ENCODE measurements at places on chromosomes 5 and 9.

GRCh38 chr9:137671196-137671538, 52.4 kb downstream of the EHMT1 start:
- DNase-seq: no peak

DNA sequence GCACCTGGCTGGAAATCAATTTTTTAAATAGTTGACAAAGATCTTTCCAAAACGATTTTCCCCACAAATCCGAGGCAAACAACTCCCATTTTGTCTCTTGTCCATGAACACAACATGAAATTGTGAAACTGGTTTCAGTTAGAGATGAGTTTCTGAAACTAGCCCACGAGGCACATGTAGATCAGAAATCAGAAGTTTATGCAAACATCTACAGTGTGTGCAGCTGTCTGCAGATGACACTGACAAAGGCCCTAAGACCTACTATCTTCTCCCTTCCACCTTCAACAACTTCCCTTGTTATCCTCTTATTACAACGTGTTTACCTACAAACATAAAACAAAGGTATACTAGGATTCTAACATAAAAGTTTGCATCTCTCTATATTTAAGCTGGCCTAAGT, 183.3 kb downstream of the DIRAS2 start:
- DNase-seq: no peak

DNA sequence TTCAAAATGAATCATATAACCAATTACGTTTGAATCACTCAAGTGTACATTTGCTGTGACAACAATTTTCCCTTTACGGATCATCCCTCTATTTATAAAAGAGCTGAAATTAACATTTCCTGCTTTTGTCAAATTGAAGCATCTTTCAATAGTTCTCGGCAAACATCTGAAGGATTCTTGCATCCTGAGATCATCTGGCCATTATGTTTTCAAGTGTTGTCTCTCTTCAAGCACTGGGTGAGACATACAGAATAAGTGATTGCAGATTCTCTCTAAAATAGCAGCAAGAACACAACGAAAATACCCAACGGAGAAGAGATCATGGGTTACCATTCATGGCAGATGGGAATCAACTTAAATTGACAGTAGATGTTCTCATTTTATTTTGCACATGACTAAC, 283.4 kb upstream of the GRAMD2B start:
- no peak for DNase-seq

GRCh38 chr9:135014311-135015010, 73.0 kb upstream of the OLFM1 start:
- no peak for DNase-seq

GRCh38 chr9:131732061-131732526, 7.8 kb downstream of the RAPGEF1 start:
- DNase-seq: peak; percentile 54

DNA sequence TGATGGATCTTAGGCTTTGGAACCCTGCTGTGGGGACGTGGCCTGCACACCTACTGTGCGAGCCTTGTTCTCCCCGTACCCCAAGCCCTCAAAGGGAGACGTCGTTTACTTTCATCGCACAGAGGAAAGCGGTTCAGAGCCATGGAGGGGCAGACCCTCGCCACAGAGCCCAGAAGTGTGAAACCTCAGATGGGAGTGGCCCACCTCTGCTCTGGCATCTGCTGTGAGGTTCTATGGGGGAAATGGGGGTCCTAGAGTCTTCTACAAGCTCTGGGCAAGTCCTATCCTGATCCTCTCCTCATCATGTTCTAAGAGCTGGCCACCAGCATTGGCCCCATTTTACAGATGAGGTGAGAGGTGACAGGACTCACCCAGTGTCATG, 3.7 kb upstream of the RNF44 start:
- no peak for DNase-seq

DNA sequence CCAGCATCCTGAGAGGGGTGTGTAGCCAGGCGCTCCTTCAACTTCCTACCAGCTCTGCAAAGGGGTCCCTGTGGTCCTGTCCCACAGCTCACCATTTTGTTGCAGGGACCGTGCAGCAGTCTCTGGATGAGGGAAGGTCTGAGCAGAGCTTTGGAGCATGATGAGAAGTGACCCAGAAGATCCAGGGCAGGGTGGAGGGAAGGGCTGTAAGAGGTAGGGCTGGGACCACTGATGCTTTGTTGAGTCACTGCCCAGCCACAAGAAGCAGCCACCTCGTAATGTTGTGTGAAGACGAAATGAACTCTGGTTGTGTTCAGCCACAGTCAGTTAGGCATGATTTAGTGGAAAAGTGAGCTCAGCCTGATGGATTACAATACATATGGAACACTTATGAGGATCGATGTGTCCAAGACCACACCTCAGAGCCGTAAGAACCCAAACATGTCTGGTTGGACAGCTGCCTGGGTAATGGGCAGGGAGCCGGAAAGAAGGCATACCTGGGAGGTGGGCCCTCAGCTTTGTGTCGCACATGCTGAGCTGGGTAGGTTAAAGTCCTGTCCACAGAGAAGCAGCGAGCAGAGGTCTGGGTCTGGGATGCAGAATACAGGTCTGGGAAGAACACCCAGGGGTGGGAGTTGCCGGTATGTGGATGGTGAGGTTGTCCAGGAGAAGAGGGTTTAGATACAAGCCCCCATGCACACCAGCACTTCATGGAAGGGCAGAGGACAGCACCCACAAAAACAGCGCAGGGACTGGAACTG, 250.1 kb downstream of the GADD45G start:
- no peak for DNase-seq

GRCh38 chr9:5834214-5834613, 1.3 kb upstream of the ERMP1 start:
- no peak for DNase-seq

DNA sequence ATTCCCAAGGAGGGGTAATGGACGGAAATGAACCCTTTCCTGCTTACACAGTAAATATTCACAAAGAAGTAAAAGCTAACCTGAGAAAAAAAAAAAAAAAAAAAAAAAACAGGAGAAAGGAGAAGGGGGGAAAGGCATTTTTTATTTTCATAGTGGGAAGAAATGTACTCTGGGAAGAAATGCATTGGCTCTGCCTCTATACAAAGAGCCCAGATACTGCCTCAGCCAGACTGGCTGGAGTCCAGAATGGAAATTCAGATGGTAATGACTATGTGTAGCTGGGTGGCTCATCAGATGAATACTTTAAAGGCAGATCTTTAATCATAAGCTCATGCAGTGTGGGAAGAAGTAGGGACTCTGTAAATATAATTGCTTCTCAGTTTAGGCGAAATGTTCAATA, 124.9 kb upstream of the ZNF608 start:
- DNase-seq: no peak

GRCh38 chr9:34413231-34413852, 36.6 kb upstream of the MYORG start:
- no peak for DNase-seq

DNA sequence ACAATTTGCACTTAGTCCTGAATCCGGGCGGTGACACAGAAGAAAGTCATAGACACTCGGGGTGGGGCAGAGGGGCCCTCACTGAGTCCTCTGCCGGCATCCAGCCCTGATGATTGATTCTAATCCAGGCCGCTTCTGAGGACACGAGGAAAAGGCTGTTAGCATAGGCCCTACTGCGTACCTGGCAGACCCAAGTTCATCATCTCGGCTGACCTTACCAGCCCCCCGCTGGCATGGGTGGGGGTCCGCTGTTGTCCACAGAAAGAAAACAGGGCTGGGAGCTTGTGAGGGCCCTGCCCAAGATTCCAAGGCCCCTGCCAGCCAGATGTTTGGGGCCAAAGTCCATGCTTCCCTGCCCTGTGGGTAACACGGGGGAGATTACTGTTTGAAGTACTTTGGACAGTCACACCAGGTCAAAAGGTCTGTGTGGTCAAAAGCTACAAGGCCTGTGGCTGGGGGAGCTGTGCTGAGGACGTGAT, 24.5 kb downstream of the ERGIC1 start:
- no peak for DNase-seq

GRCh38 chr9:93681269-93682154, 105.1 kb downstream of the PHF2 start:
- no peak for DNase-seq

- no peak for DNase-seq
Measured at GRCh38 chr5:20949636-20950035, 961.6 kb upstream of the CDH18 start.

- no peak for DNase-seq
Measured at GRCh38 chr5:136781464-136781863, 416.1 kb upstream of the TRPC7 start.

- no peak for DNase-seq
Measured at GRCh38 chr5:65462139-65462705, 19.5 kb downstream of the ADAMTS6 start.

DNA sequence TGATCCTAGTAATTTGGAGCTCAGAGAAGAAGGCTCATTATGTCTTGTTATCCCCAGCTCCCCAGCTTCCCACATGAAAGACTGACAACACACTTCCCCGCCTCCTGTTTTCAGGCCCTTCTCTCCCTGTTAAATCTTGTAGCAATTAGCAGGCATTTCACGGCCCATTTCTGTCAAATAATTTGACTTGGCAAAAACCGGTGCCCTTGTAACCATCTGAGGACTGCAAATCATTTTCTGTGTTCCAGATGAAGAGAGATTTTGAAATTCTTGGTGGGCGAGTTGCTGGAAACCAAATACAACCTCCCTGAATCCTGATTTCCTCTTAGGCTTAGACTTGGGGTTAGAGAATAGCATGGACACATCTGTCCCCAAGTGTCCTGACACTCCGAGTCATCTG, 109.7 kb downstream of the MSX2 start:
- DNase-seq: peak; percentile 25

GRCh38 chr5:39055027-39055767, 19.0 kb downstream of the RICTOR start:
- no peak for DNase-seq

DNA sequence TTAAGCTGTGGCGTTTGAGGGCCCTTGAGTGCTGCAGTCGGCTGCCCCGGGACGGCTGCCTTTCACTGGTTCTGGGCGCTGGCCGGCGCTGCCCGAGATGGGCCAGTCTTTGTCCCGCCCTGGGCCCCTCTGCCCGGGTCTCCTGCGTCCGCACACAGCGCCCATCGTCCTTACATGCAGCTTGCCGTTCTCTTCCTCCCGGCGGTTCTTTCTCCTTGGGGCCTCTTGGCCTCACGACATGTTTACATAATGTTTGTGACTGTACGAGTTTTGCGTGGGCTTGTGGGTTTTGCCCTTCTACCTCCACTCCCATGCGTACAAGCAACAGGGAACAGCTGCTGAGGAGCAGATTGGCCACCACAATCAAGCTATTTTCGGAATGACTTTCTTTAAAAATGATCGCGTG, 618 bp downstream of the TNPO1 start:
- peak; percentile 41 for DNase-seq

DNA sequence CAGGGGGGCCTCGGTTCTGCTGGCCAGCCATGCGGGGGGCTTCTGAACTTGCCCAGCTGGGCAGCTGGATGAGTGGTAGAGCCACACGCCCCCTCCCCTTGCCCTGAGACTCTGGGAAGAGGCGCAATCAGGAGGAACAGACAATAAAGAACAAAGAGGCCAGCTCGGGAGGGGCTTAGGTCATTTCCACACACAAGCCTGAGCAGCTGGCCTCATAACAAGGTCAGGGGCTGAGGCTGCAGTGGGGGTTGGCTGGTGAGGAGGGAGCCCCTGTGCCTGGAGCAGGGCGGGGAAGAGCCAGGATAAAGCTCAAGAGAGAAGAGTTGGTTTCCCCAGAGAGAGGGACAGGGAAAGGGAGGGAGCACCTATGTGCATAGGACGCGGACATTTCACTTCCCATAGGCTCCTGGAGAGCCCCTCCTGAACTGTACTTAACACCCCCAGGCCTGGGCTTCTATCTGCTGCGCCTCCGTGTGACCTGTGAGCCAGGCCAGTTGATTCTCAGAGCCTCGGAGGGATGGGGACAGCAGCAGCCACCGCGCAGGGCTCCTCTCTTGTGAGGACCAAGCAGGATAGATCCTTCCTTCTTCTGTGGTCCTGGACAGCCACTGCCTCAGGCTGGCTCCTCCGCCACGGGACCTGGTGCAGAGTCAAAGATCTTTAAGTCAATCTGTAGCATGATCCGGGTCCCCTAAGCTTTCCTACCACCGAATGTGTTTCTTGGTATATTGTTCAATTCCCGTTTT, 75.3 kb upstream of the GGTA1 start:
- no peak for DNase-seq

DNA sequence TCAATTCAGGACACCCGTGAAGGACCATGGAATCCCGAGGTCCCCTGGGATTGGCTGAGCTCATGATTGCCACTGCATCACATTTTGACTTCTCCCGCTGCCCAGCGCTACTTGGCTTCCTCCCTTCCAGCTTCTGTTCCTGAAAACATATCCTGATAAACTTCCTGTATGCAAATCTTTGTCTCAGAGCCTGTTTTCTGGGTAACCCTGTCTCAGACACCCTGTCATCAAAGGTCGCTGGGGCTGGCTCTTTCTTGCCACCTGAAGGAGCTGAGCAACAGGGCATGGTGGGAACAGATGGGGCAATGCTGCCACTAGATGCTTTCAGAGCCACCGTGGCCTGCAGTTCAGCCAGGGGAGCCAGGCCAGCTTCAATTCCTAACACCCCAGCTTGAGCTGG, 154.3 kb upstream of the TBC1D2 start:
- no peak for DNase-seq

- no peak for DNase-seq
Measured at GRCh38 chr5:109161914-109162683, 247.7 kb downstream of the PJA2 start.

DNA sequence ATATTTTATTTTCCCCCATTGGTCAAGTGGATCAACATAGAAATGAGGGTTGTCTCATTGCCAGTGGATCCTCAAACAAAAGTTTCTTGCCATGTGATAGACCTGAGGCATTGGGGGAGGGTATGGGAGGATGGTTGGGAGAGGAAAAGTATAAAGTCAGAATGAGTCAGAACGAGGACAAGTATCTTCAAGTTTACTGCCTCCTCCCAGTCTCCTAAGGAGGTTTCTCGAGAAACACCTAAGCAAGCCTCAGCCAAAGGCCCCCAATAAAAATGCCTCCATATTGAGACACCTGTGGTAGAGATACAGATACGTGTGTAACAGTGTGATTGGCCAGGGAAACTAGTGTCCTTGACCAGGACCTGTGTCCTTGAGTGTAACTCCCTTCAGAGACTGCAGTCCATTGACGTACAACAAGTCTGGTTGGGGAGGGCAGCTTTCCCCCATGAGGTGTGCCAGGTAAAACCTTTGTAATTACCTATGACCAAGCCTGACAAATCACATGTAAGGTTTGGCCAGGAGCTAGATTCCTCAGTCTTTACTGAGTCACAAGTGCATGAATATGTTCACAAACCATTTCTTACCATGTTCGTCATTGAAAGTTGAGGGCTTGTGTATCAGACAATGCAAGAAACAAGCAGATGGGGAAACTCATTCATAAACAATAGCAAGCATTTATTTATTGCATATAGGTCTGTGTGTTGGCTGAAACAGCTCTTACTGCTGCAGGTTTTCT, 198.6 kb upstream of the SH3GL2 start:
- no peak for DNase-seq

- no peak for DNase-seq
Measured at GRCh38 chr5:168613996-168614395, 34.8 kb upstream of the PANK3 start.

- no peak for DNase-seq
Measured at GRCh38 chr9:99748266-99748665, 73.4 kb upstream of the NR4A3 start.

- DNase-seq: peak; percentile 50
Measured at GRCh38 chr5:6704361-6704851, 8.8 kb upstream of the TENT4A start.
